ENCODE measurements at places on chromosomes 4 and X.
A peak's percentile ranks its signal among the peaks of the same experiment; 100 is the strongest.

DNA sequence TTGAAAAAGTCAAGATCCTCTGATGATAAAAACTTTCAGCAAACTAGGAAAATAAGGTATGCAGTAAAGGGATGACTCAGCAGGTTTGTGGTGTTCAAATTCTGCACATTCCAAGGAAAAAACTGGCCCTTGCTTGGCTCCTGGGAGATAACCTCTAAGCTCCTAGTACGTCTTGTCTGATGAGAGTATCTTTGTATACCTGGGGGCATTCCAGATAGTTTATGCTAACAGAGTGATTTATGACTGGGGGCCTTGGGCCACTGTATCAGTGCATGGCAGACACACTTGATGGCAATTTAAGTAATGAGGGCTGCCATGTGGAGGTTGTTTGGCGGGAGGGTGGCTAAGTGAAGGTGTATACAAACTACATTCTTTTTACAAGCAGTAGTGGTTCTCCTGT, 56.9 kb downstream of the NSG1 start:
- DNase-seq, result no peak

- DNase-seq, result no peak
Measured at GRCh38 chrX:43975796-43976195, 2.6 kb upstream of the NDP start.

GRCh38 chr4:29900336-29900735, 819.8 kb upstream of the PCDH7 start:
- DNase-seq, result no peak

DNA sequence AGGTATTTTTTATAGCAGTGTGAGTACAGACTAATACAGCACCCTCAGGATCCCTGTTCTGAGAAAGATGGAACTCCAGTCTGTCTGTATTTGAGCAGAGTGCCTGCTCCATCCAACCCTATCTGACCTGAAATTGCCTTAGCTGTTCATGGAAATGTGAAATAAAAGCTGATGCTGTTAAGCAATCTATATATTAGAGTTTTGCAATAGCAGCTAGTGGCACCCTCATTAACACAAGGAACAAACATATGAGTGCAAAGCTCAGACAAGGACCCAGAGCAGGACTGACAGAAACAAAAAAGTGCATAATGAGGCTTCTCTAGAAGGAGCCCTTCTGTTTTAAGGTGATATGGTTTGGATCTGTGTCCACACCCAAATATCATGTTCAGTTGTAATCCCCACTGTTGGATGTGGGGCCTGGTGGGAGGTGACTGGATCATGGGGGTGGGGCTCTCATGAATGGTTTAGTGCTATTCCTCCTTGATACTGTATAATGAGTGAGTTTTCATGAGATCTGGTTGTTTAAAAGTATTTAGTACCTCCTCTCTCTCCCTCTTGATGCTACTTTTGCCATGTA, 272.9 kb upstream of the KLF3 start:
- DNase-seq, result peak; percentile 69

GRCh38 chrX:108270739-108271396, 167.4 kb downstream of the COL4A6 start:
- DNase-seq, result peak; percentile 13
